NCI-H187 (cell line): ENCODE measurements at places on chromosomes 12 and 14.

DNA sequence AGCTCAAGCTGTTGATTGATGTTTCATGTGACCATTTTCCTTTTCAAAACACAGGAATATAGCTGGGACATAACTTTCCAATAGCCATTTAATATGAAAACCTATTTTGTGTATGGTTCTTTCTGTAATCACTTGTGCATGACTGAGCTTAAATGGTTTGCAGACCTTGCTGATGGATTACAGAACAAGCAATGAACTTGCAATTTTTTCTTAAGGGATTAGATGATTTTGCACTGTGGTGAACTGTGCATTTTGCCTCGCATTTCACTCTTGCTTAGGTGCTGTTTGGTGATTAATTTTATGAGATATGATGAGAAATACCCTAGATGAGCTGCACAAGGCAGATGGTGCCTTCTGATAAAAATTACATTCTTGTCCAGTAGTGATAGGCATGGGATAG is 419.0 kb upstream of the FBXO33 start:
- no peak for DNase-seq

GRCh38 chr14:100307766-100308426 is 1.7 kb upstream of the SLC25A29 start:
- DNase-seq, result no peak

GRCh38 chr12:113469949-113470743 is 1.5 kb downstream of the LHX5 start:
- no peak for DNase-seq

GRCh38 chr12:67148265-67148664 is 120.9 kb upstream of the CAND1 start:
- DNase-seq, result no peak
